ENCODE measurements at places on chromosomes 6 and 20. TPM values are rescaled to one million over a fixed set of nuclear protein-coding genes. Genes with fewer than 3 reads are reported as not detected.

Gene PKIB
- 69.1 TPM for total RNA-seq

DNA sequence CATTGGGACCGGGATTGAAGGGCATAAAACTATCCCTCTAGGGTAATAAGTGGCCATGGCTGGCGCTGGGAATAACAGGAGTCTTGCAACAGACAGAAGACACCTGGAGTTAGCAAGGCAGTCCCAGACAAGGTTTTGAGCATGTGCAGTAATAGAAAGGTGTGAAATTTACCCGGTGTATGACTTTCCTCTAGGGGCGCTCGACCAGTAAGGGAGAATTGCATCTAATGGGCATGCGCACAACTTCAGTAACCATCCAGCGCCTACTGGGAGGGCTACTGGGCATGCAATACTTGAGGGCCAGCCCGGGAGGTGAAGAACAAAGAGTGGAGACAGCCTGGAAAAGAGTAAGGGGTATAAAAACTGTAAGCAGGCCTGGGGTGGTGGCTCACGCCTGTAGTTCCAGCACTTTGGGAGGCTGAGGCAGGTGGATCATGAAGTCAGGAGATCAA is 32.7 kb downstream of the SERPINB6 start:
- H3K27ac ChIP-seq, result no peak overlapping the region
- H3K36me3 ChIP-seq, result no peaks in the 10 kb centered on the region
- H3K4me1 ChIP-seq, result peaks cover 15% of the 10 kb centered on the region
- no peaks in the 10 kb centered on the region for H3K27me3 ChIP-seq
- DNase-seq, result no peak
- no peak overlapping the region for H3K4me3 ChIP-seq

DNA sequence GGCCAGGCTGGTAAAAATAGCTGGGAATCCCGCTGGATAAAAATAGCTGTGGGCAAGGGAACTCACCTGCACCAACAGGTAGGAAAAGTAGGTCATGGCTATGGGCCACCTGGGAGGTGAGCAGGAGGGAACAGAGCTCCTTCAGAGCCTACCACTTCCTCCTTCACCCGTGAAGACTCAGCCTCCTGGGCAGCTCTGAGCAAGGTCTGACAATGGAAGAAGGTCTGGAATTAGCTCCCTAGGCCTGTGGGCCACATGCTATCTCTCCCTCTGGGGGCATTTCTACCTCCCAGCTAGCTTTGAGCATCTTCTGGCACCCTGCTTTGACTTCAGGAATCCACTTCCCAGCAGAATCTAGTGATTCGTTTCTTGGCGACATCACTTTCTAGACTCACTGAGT is 153.9 kb downstream of the MRPL14 start:
- H3K4me3 ChIP-seq, result no peak overlapping the region
- no peaks in the 10 kb centered on the region for H3K36me3 ChIP-seq
- DNase-seq, result no peak

GRCh38 chr6:2937627-2938003 is 33.8 kb downstream of the SERPINB6 start:
- H3K27ac ChIP-seq, result no peak overlapping the region
- no peak for DNase-seq
- H3K27me3 ChIP-seq, result no peaks in the 10 kb centered on the region
- H3K4me1 ChIP-seq, result peaks cover 5% of the 10 kb centered on the region
- no peak overlapping the region for H3K4me3 ChIP-seq

GRCh38 chr6:11631539-11631938 is 94.0 kb downstream of the TMEM170B start:
- DNase-seq, result no peak
- H3K4me3 ChIP-seq, result no peak overlapping the region
- no peaks in the 10 kb centered on the region for H3K36me3 ChIP-seq
- H3K27ac ChIP-seq, result no peak overlapping the region
- no peaks in the 10 kb centered on the region for H3K4me1 ChIP-seq

Data from cardiac muscle cell (in vitro differentiated cells and primary cell).